Hippocampal formation (tissue), 2 donors: ENCODE measurements at places on chromosomes 3 and 15.

GRCh38 chr15:44082558-44083157, 112.4 kb downstream of the FRMD5 start:
- no peak for DNase-seq

GRCh38 chr3:184601576-184602371, 40.2 kb downstream of the EPHB3 start:
- DNase-seq, result no peak

- no peak for DNase-seq
Observed at GRCh38 chr3:168889666-168890065, 773.8 kb downstream of the MECOM start.

GRCh38 chr3:197001972-197002700, 27.5 kb downstream of the MELTF start:
- DNase-seq, result peak; percentile 21

DNA sequence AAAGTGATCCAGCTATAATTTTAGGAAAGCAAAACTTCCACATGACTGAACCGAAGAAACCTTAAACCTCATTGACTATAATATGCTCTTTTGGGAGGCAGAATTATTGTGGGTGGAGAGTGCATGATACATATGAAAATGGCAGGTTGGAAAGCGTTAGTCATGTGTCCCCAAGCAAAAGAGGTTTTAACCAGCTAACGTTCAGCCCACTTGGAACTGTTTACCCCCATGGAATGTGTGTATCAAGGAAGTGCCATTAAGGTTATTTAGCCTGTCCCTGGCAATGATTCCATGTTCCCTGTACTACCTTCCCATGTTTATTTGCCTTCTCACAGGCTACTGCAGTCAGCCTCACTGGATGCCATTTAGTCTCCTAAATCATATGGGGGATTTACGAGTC, 44.1 kb upstream of the LRRC58 start:
- no peak for DNase-seq

- no peak for DNase-seq
Observed at GRCh38 chr3:115498421-115498820, 124.9 kb upstream of the GAP43 start.

DNA sequence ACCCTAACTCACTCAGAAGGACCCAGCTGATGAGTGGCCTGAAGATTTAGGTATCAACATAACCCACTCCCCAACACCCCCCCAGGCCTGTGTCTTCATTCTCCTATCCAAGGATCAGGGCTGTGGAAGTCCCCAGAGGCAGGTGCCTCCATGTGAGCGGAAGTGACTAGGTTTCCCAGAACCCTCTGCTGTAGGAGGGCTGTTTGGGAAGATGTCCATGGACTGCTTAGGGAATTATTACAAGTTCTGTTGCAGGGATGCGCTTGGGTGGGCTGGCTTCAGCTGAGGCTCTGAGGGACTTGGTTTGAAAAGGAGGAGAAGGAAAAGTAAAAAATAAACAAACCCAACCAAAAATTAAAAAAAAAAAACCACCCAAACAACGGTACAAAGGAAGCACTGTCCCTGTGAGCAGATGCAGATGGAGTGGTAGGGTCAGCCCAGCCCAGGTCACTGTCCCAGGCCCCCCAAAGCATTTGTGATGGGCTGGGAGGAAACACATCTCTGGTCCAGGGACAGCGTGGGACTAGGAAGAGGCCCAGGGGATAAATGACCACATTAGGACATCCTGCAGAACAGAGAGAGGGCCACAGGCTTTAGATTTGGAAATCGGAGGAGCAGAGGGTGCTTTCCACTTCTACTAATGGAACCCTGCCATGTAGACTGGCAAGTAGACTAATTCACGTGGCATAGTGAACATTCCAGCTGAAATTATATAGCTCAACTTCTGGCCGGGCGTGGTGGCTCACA, 12.2 kb upstream of the APOD start:
- no peak for DNase-seq
